ENCODE measurements at places on chromosomes 3 and 15.

- DNase-seq, result no peak
These were observed 32.5 kb downstream of the GASK1A start for GRCh38 chr3:43011638-43012037.

DNA sequence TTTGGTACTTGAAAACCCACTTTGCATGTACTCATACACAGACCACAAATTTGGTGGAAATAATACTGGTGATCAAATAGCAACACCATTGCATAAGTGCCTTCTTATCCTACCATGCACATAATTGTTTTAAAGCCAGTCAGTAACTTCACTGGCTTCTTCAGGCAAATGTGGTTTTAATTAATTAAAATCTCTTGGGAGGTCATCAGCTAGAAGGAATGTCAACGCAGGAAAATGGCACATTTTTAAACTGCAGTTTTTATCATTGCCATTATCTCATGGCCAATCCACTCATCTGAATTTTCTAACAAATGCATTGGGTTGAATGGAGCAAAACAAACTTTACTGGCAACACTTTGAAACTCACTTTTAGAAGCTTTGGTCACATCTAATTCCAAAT lies 105.7 kb upstream of the ZPLD1 start:
- DNase-seq, result no peak

GRCh38 chr3:159322322-159322939 lies 520.6 kb downstream of the MFSD1 start:
- DNase-seq, result no peak

- no peak for DNase-seq
These were observed 1010.3 kb downstream of the NAALADL2 start for GRCh38 chr3:175869404-175869803.

- no peak for DNase-seq
These were observed 701.4 kb upstream of the LMCD1 start for GRCh38 chr3:7800006-7800780.

- no peak for DNase-seq
These were observed 148.4 kb downstream of the B3GALNT1 start for GRCh38 chr3:160956785-160957184.

All from stimulated activated CD8-positive, alpha-beta memory T cell treated with anti-CD3 and anti-CD28 coated beads, Interleukin-4, amount 100 ng/mL, for 4 hours (primary cell).